ENCODE measurements at places on chromosomes 7 and 10. TPM values are rescaled to one million over a fixed set of nuclear protein-coding genes. Genes with fewer than 3 reads are reported as not detected.

- no peak for DNase-seq
Measured at GRCh38 chr10:74322565-74322964, 171.5 kb downstream of the ADK start.

- no peak for DNase-seq
Measured at GRCh38 chr7:44748948-44749731, 493 bp downstream of the ZMIZ2 start.

DNA sequence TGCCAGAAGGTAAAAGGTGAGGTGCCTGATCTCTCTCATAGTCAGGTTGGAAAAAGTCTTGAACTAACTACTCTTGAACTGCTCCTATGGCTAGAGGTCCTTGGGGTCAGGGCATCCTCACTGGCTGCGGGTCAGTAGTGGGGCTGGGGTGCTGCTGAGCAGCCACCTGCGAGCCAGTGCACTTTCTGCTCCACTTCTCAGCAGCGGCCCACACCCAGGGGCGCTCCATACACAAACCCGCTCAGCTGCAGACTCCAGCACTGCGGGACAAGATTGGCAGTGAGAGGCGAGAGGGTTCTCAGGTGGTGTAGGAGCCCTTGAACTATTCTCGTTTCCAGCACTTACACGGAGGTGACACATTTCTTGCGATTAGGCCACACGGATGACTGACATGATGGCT is 6.0 kb downstream of the ABCA13 start:
- no peak for DNase-seq

The BTBD16 gene
- total RNA-seq: not detected

DNA sequence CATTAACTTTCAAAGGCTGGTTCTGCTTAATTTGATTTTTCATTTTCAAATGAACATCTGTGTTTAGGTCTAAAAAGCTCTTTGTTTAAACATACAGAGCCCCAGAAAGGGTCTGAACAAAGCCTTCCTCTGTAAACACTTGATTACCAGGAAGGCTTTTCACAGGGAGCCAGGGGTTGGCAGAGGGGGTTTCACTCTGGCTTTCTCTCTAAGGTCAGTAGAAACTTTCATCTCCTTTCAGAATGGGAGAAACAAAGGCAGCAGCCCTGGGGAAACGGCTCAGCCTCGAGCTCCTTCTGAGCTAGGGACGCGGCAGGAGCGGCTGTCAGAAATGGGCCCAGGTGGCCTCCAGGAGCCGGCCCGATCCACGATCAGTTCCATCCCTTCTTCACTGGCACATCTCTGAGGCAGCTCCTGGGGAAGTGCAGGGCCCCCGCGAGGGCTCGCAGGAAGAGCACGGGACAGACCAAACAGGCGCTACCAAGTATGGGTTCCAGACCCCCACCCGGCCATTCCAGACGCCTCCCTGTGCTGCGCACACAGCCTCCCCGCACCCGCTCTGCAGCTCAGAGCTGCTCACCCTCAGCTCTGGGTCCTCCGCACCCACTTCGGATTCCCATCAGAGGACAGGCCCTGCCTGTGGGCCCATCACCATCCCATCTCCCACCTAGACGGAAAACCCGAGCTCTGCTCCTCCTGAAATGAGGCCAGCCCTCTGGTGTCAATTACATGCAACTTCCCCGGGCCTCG is 124.1 kb downstream of the MAD1L1 start:
- DNase-seq: no peak

GRCh38 chr7:106788637-106789036 is 76.4 kb upstream of the PIK3CG start:
- DNase-seq: no peak

- peak; percentile 64 for DNase-seq
Measured at GRCh38 chr10:110865186-110865808, 6.4 kb upstream of the PDCD4 start.

The EDRF1 gene
- total RNA-seq: 40.8 TPM

GRCh38 chr10:13913897-13914296 is 327.1 kb downstream of the PRPF18 start:
- no peak for DNase-seq

GRCh38 chr10:50600286-50600685 is 23.5 kb downstream of the SGMS1 start:
- DNase-seq: no peak

The BMPER gene
- not detected for total RNA-seq

The FAM131B gene
- total RNA-seq: 0.37 TPM

- no peak for DNase-seq
Measured at GRCh38 chr7:16993543-16993942, 111.8 kb upstream of the AGR3 start.

DNA sequence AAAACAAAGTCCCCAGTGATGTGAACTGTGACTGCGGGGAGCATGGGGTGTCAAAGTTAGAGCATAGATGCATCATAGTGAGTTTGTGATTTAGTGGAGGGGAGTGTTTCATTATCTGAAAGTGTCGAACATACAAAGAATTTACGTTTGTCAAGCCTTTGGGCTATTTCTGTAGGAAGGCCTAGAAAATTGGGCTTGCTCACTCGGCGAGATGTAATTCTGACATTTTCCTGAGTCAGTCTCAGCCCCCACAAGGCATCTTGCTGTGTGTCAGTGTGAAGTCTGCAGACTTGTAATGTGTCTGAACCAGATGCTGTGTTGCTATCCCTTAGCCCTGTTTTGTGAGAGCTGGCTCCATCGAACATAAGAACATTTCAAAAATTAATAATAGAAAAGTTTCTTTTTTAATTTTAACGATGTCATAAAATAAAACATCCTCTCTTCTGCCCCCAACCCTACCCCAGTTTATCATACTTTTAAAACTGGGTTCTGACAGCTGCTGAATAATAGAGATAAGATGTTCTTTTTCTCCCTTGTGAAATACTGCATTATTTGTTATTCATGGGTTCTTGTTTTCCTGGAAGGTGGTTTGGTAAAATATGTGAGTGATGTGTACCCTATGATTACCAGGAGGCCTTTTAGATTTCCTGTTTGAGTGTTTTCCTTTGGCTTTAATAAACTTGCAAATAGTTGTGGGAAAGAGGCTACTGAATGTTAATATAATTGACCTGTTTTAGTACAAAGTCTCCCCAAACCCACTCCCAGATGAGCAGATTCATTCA is 207.4 kb downstream of the GPR158 start:
- no peak for DNase-seq

- DNase-seq: peak; percentile 60
Measured at GRCh38 chr7:24560772-24561171, 12.5 kb upstream of the PALS2 start.

DNA sequence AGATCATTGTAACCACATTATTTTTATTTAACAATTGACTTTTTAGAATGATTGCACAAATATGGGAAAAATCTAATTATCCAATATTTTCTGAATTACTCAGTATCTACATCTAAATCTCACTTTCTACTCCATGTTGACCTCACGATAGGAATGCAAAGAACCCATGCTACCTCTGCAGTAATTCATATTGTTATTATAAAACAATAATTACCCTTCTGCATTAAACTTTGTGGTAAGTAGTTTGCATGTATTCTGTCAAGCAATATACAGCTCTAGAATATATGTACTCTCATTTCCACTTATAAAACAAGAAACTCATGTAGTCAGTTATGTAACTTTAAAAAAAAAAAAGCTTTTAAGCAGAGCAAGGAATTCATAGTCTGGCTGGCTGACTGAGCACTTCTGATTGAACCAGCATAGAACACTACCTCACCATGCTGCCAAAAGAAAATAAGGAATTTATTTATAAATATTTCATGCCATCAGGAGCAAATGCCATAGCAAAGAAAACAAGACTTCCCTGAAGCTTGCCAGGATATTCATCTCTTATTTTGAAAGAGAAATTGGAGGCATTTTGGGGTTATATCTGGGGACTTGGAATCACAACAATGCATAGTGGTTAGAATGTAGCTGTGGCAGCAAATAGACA is 895.7 kb downstream of the XPNPEP1 start:
- no peak for DNase-seq

DNA sequence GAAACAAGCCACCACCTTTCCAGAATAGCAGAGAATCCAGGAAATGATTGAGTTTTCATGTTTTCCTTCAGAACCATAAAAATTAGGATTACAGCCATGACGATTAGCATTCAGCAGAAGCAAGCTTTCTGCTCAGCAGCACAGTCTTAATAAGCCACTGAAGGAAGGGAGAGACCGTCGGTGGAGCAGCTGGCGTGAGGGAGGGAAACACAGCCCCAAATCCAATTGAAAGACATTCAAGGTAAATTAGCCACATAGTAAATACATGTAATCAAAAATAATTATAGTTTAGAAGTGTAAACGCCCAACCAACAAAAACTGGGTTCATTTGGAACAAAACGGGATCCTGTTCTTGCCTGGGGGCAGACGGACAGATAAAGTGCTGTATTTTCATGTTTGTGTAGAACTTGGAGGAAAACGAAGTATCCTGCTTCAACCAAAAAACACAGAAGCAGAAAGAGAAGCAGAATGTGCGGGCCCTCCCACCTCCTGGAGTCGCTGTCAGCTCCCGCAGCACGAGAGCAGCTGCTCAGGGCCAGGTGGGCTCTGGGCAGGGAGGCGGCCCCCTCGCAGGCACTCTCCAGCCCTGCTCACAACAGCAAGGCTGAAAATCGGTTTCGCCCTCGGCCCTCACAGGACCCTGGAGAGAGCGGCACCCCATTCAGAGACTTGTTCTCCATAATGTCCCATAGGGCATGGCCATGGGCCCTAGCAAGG is 84.9 kb downstream of the TCERG1L start:
- DNase-seq: no peak

The PRKAG2 gene
- total RNA-seq: 15.5 TPM

GRCh38 chr7:73683788-73684693 is 644 bp downstream of the BUD23 start:
- DNase-seq: no peak

GRCh38 chr7:121072826-121073225 is 84.3 kb downstream of the CPED1 start:
- no peak for DNase-seq

The ZNF488 gene
- total RNA-seq: not detected

- no peak for DNase-seq
Measured at GRCh38 chr7:151893405-151893923, 16.5 kb upstream of the PRKAG2 start.

DNA sequence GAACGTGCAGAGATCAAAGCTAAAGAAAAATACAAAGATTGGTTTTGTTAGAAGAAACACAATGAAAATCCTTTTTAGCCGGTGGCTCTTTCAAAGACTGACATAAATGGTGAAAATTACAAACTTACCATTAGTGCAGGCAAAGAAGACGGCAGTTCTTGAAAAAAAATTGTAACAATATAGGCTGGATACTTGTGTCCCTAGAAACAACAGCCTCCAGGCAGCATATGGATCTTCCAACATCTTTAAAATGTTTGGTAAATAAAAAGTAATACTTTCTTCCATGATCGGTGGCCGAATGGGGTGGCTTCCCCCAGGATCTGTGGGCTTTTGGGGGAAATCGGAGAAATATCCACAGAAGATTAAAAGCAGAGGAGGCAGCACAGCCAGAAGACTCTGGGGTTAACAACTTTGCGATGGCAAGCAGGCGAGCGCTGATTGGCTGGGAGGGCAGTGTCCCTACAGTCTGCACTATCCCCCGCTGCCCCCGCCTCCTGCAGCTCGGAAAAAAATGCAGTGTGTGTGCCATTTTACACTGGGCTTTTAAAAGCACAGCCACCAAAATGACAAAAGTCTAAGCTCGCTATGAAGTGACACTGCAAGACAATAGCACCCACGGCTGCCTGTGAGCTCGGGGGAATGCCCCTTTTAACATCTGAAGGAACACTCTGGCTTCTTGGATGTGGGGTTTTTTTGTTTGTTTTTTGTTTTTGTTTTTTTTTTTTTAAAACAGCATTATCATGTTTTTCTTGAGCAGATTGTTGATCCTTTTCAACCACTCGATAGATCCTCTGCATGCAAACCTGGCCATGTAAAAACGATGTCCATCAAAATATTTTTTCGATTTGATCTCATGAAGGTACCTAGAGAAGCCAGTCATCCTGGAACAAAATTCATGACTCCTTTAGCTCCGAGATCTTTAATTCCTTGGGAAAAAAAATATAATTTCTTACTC is 31.7 kb upstream of the EPC1 start:
- DNase-seq: peak; percentile 97

DNA sequence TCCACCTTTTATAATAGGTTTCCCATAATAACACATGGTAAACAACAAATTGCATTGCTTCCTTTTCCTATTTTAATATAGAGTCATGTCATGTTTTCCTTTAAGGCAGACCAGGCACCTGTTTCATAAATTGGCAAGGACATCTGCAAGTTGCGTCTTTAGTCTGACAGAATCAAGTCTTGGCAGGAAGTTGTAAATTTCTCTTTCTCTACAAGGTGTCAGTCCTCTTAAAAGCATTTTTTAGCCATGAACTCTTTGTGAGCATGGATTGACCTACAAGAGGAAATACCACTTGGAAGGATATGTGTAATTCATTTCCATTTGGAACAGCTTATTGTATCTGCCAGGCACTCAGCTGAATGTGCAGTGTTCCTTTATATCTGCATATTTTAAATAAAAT is 176.8 kb downstream of the PRKG1 start:
- DNase-seq: no peak

The NUTM2E gene
- 0.19 TPM for total RNA-seq

DNA sequence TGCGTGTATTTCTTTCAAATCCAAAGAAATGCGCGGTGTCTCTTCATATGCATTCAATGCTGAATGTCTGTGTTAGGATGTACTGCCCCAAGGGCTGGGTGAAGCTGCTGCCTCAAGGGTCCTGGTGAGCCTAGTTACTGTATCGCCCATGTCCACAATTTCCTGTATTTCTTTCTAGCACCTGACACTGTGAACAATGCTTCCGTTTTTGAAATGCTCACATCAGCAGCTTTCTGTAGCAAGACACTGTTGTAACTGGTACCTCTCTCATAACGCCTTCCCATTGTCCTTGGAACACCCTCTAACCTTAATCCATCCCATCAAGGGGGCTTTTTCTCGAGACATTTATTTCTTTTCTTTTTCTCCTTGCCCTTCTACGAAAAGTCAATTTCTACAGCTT is 25.1 kb downstream of the NRP1 start:
- no peak for DNase-seq

The C10orf53 gene
- not detected for total RNA-seq

The SVOPL gene
- total RNA-seq: not detected

GRCh38 chr10:24982319-24983112 is 30.1 kb upstream of the PRTFDC1 start:
- DNase-seq: no peak

GRCh38 chr7:38704751-38705150 is 73.6 kb upstream of the AMPH start:
- DNase-seq: no peak

The SH3PXD2A gene
- total RNA-seq: 8.5 TPM

DNA sequence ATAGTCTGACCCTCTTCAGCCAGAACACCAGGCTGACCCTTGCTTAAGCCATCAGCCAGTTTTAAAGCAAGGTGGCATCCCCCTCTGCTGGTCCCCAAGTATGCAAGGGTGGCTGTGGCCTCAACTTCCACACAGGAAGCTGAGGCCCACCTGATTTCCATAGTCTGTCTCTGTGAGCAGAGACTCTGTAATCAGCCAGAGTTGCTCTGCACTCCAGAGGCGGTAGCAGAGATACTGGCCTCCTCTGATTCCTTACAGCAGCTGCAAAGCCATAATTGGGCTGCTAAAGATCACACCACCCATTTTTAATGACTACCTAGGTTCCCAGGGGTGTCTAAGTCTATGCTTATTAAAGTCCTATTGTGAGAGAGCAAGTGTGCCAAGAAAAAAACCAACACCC is 1.8 kb downstream of the PDAP1 start:
- no peak for DNase-seq

GRCh38 chr7:27750316-27750715 is 10.4 kb downstream of the TAX1BP1 start:
- no peak for DNase-seq
